ENCODE measurements at places on chromosomes 1 and 21. TPM values are rescaled to one million over a fixed set of nuclear protein-coding genes. Genes with fewer than 3 reads are reported as not detected.

DNA sequence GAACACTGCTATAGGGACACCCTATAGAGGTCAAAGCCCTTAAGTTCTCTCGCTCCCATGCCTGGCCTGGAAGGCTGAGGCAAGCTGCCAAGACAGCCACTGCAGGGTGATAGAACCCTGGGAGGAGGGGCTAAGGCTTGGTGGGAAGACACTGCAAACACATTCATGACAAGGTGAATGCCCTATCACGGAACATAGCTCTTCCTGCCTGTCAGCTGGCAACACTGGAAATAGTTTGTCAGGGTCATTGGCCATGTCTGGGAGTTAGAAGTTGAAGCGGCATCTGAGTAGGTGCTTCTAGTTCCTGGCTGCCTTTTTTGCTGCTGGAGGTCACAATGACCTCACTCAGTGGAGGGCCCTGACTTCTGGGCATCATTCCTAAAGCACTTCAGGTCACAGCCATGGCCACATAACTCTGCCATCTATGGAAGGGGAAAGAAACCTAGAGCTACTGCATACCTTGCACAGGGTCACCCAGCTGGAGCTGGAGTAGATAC, 4.2 kb downstream of the FABP3 start:
- DNase-seq: no peak

DNA sequence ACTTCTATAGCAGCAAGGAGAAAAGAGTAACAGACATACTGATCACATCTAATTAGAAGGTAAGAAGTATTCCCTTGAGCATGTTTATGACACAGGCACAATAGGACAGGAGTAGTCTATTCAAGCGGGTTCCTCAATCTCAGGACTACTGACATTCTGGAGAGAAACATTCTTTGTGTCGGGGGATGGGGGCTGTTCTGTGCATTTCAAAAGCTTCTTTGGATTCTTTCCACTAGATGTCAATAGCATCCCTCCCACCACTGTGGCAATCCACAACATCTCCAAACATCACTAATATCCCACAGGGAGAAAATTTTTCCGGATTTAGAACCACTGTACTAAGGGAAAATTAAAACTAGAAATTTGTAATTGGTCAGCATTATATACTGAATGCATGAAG, 56.9 kb downstream of the ADAMTS5 start:
- DNase-seq: no peak

RHBG gene
- not detected for total RNA-seq

PCP4 gene
- 17.3 TPM for total RNA-seq

GRCh38 chr1:231767471-231767870, 140.9 kb downstream of the DISC1 start:
- no peak for DNase-seq

SPRR2B gene
- not detected for total RNA-seq

- DNase-seq: no peak
Measured at GRCh38 chr21:35145626-35146233, 96.6 kb upstream of the RUNX1 start.

GRCh38 chr1:75542818-75543570, 67.9 kb downstream of the SLC44A5 start:
- no peak for DNase-seq

GBP4 gene
- total RNA-seq: 3.8 TPM

DNA sequence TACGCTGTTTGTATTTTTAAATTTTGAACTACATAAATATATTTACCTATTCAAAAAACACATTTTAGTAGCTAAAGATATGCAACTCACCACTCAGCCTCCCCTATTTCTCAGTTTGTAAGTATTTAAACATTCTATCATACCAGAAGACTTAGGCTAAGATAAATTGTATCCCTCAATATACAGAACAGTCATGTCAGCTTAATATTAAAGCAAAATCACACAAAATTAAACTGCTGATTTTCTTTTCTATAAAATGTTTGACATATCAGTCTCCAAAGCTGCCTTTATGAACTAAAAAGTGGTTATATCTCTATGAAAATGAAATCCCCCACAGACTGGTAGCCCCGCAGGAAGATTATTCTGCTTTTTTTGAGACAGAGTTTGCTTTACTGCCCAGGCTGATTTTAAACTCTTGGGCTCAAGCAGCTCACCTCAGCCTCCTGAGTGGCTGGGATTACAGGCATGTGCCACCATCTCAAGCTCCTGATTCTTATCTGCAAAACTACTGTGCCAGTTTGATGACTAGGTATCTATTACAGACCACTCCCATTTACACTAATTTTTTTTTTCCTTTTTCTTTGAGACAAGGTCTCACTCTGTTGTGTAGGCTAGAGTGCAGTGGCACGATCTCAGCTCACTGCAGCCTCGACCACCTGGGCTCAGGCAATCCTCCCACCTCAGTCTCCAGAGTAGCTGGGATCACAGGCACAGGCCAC, 37.6 kb downstream of the NRDC start:
- DNase-seq: no peak

CLDN17 gene
- total RNA-seq: not detected

- DNase-seq: peak; percentile 66
Measured at GRCh38 chr1:117895482-117896114, 33.8 kb downstream of the GDAP2 start.

GRCh38 chr1:230074270-230074669, 7.2 kb downstream of the GALNT2 start:
- DNase-seq: no peak

FAM151A gene
- 28.5 TPM for total RNA-seq

ZNF678 gene
- total RNA-seq: 80.2 TPM

GRCh38 chr1:4137621-4138415, 237.7 kb upstream of the C1orf174 start:
- no peak for DNase-seq

DNA sequence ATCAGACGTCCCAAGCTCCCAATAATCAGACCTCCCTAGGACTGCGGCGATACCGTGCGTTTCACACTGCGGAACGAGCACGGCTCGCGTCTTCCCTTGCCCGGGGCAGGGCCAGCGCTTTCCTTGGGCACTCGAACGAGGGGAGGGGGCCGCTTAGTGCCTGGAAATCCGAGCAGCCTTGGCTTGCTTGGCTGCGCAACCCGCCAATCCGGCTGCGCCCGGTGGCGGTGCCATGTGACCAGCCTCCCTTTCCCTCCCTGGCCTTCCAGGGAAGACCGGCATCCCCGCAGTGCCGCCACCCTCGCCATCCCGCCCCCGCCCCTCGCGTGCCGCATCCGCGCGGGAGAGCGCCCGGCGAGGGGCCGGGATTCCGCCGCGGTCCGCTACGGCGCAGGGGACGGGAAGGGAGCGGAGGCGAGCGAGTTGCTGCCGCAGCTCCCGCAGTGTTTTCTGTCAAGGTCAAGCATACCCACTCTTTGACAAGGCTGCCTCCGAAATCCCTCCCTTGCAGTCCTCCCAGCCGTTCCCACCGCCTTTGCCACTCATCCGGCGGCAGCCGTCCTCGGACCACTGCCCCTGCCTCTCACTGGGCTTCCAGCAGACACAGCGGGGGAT, 8.3 kb upstream of the RNF19B start:
- DNase-seq: peak; percentile 43

- DNase-seq: no peak
Measured at GRCh38 chr1:215285013-215285800, 202.7 kb downstream of the KCNK2 start.

LRRIQ3 gene
- not detected for total RNA-seq

- DNase-seq: no peak
Measured at GRCh38 chr1:83718338-83718737, 280.6 kb downstream of the TTLL7 start.
